ENCODE measurements at places on chromosomes 4 and X. TPM values are rescaled to one million over a fixed set of nuclear protein-coding genes. Genes with fewer than 3 reads are reported as not detected.

DNA sequence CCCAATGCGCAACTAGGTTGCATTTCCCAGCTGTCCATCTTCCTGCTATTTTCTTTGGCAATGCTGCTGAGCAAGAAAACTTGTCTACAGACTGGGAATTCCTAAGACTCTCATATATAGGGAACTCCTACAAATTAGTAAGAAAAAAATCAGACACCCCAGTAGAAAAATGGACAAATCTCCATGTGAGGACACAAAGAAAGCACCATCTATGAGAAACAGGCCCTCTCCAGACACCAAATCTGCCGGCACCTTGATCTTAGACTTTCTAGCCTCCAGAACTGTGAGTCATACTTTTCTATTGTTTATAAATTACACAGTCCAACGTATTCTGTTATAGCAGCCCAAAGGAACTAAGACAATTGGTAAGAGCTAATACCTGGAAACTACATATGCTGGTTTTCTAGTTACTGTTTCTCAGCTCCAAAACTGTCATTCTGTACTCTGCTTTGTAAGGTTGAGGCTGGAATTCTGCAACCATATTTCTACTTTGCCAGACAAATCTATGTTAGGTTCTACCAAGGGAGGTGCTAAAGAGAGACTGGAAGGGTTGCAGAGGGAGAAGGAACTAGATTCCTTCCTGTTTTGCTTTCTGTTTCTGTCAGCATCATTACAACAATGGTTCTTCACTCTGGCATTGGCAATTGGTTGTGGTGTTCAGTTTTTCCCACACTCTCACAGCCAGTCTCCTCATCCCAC is 35.7 kb upstream of the FAM241A start:
- DNase-seq: no peak

- DNase-seq: no peak
Measured at GRCh38 chrX:31215277-31215815, 143.5 kb upstream of the FTHL17 start.

- DNase-seq: no peak
Measured at GRCh38 chr4:139728840-139729239, 63.2 kb downstream of the MGST2 start.

GRCh38 chrX:20046864-20047263 is 56.0 kb upstream of the BCLAF3 start:
- DNase-seq: no peak

DNA sequence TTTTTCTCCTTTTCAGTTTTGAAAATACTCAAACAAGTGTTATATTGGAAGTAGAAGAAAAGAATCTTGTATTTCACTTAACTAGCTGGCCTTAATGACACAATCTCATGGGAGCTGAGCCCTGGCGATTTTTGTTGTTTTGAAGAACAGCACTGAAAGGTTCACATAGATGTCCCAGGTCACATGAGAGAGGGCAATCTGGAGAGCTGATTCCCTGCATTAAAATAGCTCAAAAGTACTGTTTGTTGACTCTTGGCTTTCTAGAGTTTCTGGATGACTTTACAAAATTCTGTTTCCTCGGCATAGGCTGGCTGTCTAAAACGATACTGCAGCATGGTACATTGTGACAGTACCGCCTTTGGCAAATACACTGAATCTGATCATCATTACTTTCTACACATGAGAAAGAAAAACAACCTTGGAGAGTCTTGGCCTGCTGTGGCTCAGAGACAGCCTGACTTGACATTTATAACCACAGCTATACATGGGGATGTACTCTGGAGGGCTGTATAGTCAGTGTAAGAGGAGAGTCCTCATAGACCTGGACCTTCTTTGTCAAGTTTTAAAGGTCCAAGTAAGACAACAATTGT is 119.8 kb upstream of the PDLIM3 start:
- no peak for DNase-seq

GRCh38 chrX:10797466-10797865 is 177.1 kb upstream of the MID1 start:
- DNase-seq: no peak

GRCh38 chr4:114601304-114602052 is 2.9 kb downstream of the UGT8 start:
- DNase-seq: no peak

The GYG2 gene
- polyA plus RNA-seq: 0.09 TPM

The ARSJ gene
- polyA plus RNA-seq: 0.03 TPM

The VBP1 gene
- polyA plus RNA-seq: 92.8 TPM

The MGARP gene
- polyA plus RNA-seq: 0.27 TPM

The AADAT gene
- 0.92 TPM for polyA plus RNA-seq

The GPM6B gene
- polyA plus RNA-seq: 3.0 TPM

All from psoas muscle (tissue), 8 donors.